GM18507 (cell line): ENCODE measurements at places on chromosomes 7 and 10.

DNA sequence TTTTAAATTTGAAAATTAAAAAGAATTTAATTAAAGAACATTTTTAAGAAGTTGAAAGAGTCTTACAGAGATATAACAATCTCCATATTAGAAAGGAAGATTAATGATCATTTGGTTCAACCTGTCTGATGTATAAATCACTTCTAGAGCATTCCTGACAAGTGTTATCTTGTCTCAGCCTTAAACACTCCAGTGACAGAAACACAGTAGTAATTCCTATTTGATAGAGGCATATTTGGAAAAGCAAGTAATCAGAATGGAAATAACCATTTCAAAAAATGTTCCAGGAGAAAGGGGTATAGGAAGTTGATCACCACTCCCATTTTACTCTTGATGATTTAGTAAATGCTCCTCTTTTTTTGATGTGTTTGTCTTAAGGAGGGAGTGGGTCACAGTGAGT, 213.1 kb upstream of the FAM3C start:
- DNase-seq: no peak

GRCh38 chr10:4095166-4095917, 310.3 kb upstream of the KLF6 start:
- no peak for DNase-seq

DNA sequence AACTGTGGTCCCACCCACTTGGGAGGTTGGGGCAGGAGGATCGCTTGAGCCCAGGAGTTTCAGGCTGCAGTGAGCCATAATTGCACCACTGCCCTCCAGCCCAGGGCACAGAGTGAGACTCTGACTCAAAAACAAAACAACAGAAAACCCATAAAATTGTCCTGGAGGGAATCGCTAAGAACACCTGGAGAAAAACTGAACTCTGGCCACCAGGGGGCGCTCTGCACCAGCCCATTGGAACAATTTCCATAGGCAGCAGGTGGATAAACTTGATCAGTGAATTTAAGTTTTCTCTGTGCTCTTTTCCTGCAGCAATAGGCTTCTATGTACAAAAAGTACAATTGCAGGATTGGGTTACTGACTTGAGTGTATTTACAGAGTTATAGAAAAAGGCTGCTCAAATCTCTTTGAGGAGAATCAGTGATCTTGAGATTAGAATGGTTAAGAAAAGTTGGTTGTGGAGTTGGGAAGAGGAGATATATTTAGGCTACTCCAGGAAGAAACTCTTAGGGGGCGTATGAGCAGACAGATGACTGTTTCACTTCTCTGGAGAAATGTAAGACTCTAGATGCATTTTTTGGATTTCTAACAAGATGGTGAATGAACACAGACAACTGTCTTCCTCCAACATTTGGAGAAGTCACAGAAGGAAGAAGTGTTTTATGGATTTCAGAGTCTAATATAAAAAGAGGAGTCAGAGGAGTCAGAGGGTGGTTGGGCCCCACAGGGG, 274.9 kb upstream of the GALNT17 start:
- DNase-seq: peak; percentile 23

- no peak for DNase-seq
Observed at GRCh38 chr7:5419539-5420066, 4.0 kb downstream of the TNRC18 start.

DNA sequence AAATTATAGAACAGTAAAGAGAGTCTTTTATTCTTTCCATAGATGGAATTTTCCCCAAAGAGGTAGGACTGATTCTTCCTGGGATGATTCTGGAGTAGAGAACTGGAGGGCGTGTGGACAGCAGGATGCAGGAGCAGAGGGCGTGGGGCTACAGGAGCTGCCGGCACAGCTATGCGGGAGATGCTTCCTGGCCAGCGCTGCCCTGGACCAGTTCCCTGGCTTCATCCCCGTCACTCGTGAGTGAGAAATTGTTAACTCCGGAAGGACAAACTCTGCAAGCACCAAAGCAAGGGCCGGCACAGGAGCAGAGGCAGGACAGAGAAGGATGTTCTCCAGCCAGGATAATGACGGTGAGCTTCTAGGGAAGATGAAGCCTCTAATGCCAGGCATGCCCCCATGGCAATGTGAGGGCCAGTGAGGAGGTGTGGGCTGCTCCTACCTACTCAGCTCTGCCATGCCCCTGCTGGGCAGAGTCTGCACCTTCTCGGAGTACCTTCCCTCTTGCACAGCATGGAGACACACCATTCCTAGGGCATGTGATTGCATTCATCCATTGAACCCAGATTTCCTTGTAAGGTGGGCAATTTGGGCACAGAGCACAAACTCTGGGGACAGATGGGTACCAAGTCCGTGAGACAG, 760.9 kb upstream of the IGFBP3 start:
- no peak for DNase-seq

DNA sequence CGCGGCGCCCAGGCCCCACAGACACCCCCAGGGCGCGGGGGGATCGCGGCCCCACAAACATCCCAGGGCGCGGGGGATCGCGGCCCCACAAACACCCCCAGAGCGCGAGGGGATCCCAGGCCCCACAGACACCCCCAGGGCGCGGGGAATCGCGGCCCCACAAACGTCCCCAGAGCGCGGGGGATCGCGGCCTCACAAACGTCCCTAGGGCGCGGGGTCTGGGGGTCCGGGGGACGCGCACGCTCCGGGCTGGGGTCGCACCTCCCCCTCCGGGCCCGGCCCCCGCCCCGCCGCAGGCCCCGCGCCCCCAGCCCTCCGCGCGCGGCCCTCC, 382 bp downstream of the DIP2C start:
- DNase-seq: no peak
